ENCODE measurements at places on chromosomes 16 and 17.

- DNase-seq: no peak
Observed at GRCh38 chr17:64115043-64115698, 14.8 kb downstream of the ERN1 start.

GRCh38 chr16:24291932-24292331, 35.8 kb downstream of the CACNG3 start:
- no peak for DNase-seq

- DNase-seq: no peak
Observed at GRCh38 chr16:57483725-57484514, 2.4 kb downstream of the DOK4 start.

DNA sequence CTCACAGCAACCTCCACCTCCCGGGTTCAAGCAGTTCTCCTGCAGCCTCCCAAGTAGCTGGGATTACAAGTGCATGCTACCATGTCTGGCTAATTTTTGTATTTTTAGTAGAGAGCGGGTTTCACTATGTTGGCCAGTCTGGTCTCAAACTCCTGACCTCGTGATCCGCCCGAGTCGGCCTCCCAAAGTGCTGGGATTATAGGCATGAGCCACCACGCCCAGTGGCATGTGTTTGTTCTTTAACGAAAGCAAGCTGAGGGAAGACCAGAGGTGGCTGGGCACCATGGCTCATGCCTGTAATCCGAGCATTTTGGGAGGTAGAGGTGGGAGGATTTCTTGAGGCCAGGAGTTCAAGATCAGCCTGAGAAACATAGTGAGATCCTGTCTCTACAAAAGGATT, 18.1 kb downstream of the TNFRSF13B start:
- no peak for DNase-seq

DNA sequence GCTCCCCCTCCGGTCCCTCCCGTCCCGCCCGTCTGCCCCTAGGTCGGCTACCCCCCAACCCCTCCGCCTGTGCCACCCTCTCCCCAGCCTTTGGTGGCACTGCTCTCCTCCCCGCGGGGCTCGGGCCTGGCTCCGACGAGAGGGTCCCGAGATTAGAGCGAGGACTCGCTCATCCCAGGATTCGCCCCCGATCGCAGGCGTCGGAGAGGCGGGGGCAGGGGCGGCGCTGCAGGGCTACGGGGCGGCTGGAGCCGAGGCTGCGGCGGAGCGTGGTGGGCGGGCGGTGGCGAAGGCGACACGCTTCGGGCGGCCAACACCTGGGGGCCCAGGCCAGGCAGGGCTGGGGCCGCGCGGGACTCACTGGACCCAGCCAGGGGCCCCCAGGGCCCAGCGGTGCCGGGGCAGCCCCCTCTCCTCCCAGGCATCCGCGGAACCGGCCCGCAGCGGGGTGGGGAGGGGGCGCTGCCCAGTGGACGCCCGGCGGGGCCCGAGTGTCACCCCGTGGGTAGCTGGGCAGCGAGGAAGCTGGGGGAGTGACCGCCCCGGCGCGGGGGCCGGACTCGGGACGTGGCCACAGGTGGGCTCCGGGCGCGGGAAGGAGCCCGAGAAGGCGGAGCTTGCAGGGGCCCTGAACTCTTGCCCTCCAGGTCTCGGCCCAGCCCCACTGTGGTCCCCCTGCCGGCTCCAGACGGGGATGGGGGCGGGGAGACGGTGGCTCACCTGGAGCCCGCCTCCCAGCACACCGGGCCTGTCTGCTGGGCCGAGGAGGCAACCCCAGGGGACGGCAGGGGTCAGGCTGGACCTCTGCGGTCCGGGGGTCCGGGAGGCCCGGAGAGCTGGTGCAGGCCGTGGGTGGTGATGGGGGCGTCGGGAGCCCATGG, 1.5 kb downstream of the MGAT5B start:
- DNase-seq: no peak

GRCh38 chr17:15398736-15399331, 57.4 kb upstream of the TEKT3 start:
- DNase-seq: no peak

- DNase-seq: peak; percentile 26
Observed at GRCh38 chr16:8655184-8655717, 19.2 kb upstream of the ABAT start.

GRCh38 chr17:2724784-2725164, 13.2 kb upstream of the CLUH start:
- peak; percentile 54 for DNase-seq

GRCh38 chr17:52442350-52442749, 283.8 kb upstream of the CA10 start:
- DNase-seq: no peak

GRCh38 chr17:1475321-1475854, 17.1 kb downstream of the MYO1C start:
- DNase-seq: no peak

DNA sequence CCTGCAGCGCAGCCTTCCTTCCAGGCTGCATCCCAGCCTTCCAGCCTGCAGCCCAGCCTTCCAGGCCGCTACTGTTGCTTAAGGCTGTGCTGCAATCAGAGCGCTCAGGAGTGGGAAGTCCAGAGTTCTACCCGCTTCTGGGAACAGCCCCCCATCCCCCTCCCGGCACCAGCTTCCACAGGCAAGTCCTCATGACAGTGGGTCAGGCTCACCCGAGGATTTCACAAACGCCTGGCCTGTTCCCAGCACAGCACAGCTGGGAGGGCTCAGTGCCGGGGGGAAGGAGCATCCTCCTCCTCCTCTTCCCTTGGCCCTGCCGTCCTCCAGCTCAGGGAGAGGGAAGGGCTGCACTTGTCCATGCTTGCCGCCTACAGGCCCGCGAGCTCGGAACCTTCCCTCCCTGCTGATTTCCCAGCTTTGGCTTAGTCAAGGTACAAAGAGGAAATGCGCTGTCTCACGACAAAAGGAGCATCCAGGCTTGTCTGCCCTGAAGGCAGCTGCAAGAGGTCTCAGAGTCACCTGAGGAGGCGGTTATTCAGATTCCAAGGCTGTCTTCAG, 8.3 kb downstream of the SOCS3 start:
- no peak for DNase-seq

GRCh38 chr16:58013201-58013956, 12.2 kb downstream of the USB1 start:
- no peak for DNase-seq

GRCh38 chr17:82030470-82031302, 792 bp upstream of the RAC3 start:
- peak; percentile 88 for DNase-seq

DNA sequence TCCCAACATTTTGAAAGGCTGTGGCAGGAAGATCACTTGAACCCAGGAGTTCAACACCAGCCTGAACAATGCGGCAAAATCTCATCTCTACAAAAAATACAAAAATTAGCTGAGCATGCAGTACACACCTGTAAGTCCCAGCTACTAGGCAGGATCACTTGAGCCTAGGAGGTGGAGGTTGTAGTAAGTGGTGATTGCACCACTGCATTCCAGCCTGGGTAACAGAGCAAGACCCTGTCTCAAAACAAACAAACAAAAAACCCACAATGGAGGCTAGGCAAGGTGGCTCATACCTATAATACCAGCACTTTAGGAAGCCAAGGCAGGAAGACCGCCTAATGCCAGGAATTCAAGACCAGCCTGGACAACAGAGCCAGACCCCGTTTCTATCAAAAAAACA, 12.0 kb downstream of the APPBP2 start:
- DNase-seq: no peak

DNA sequence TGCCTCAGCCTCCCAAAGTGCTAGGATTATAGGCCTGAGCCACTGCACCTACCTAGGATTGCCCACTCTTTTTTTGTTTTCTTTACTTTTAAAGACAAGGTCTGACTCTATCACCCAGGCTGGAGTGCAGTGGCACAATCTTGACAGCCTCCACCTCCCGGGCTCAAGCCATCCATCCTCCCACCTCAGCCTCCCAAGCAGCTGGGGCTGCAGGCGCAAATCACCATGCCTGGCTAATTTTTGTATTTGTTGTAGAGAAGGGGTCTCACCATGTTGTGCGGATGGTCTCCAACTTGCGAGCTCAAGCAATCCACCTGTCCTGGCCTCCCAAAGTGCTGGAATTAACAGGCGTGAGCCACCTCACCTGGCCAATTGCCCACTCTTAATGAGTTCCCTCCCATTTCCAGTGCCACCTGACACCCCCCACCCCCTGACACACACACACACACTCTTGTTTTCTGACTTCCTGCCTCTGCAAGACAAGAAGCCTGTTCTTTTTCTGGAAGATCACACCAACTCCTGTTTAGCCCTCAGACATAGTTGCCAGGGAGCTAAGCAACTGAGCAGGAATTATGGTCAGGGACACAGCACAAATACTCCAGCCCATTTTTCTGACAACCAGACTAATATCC, 2.6 kb downstream of the OVCA2 start:
- DNase-seq: no peak

GRCh38 chr16:878886-879285, 78.4 kb upstream of the GNG13 start:
- DNase-seq: no peak

DNA sequence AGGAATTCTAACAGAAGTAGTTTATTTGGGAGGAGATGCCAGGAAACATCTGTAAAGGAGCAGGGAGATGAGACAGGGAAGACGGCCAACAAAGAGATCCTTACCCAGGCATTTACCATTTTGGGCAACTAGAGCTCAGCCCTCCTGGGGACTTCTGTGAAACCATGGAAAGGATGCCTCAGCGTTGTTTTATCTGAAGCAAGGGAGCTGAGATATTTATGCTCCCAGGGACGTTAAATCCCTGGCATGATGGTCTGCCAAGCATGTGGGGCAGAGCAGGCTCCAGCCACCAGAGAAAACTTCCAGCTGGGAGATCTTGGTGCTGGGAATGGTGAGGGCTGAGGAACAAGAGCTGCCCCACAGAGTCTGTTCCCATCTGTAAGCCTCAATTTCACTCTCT, 114.8 kb upstream of the FOXF1 start:
- no peak for DNase-seq

- peak; percentile 29 for DNase-seq
Observed at GRCh38 chr17:36755586-36755985, 154.2 kb downstream of the MRM1 start.

DNA sequence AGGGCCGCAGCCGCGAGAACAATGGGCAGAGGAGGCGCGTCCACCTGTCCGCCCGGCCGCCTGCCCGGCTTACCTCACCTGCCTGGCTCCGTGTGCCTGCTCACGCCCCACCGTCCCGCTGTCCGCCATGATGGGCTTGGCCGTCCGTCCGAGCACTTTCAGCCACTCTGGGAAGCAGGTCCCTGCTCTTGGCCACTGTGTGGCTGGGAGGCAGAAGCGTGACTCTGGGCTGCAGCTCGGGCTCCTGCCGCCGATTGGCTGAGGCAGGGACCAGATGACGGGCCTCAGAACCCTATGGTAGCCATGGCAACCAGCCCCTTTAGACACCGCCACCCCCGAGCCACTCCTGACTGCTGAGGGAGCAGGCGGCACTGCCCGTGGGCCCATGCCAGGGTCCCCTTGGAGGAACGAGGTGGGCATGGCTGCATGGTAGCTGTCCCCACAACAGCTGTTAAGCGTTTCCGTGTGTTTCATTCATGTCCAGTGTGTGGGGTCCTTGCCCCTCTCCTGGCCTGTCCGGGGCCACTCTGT, 8.9 kb upstream of the AXIN1 start:
- no peak for DNase-seq

GRCh38 chr16:69593751-69594255, 28.0 kb downstream of the NFAT5 start:
- DNase-seq: no peak

DNA sequence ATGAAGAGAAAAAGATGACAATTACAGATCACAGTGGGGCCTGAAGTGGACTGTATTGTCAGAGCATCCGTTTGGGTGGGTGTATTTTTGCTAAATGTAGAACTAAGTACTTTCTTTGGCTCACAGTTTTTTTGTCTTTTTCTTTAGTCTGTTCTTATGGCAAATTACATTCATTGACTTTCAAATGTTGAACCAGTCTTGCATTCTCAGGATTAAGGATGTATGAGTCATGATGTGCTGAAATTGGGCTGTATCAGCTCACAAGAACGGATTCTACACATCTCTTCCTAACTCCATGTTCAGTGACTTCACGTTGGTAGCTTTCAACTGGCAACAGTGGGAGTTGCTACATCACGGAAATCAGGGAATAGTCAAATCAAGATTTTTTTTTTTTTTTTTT, 66.5 kb downstream of the TEX2 start:
- no peak for DNase-seq
